Activated CD4-positive, CD25-positive, alpha-beta regulatory T cell treated with anti-CD3 and anti-CD28 coated beads, Interleukin-2, amount 50 U/mL, for 24 hours (primary cell): ENCODE measurements at places on chromosomes 12 and 14.
A peak's percentile ranks its signal among the peaks of the same experiment; 100 is the strongest.

DNA sequence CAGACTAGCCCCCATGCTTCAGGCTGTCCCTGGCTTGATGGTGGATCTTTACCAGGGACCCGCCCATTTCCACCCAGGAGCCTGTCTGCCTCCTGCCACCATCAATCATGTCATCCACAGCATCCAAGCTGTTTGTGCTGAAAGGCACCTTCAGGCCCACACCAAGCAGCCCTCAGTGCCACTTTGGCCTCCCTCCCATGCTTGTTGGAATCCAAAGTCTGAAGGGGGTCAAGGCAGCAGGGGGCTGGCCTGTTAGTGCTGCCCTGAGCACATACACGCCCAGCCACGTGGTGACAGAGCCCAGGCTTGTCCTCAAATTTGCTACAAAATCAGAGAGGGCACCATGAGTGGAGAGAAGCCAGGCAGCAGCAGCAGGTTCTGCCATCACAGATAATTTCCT is 1146.8 kb downstream of the FSCB start:
- ATAC-seq, result no peak

GRCh38 chr14:86124328-86124727 is 594.4 kb downstream of the FLRT2 start:
- ATAC-seq, result no peak

- no peak for ATAC-seq
Observed at GRCh38 chr12:19710811-19711793, 271.8 kb downstream of the AEBP2 start.

- ATAC-seq, result no peak
Observed at GRCh38 chr14:28012629-28013415, 753.8 kb upstream of the FOXG1 start.

- no peak for ATAC-seq
Observed at GRCh38 chr12:73158341-73158740, 886.2 kb downstream of the TRHDE start.

DNA sequence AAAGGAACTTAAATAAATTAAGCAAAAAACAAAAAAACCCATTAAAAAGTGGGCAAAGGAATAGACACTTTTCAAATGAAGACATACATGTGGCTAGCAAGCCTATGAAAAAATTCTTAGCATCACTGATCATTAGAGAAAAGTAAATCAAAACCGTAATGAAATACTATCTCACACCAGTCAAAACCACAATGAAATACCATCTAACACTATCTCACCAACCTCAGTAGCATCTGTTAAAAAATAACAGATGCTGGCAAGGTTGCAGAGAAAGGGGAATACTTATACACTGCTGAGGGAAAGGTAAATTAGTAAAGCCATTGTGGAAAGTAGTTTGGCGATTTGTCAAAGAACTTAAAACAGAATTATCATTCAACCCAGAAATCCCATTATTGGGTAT is 381.1 kb downstream of the FLRT2 start:
- ATAC-seq, result no peak

GRCh38 chr14:76742966-76743365 is 18.3 kb upstream of the VASH1 start:
- no peak for ATAC-seq

- ATAC-seq, result no peak
Observed at GRCh38 chr14:104446611-104447010, 133.0 kb upstream of the C14orf180 start.

DNA sequence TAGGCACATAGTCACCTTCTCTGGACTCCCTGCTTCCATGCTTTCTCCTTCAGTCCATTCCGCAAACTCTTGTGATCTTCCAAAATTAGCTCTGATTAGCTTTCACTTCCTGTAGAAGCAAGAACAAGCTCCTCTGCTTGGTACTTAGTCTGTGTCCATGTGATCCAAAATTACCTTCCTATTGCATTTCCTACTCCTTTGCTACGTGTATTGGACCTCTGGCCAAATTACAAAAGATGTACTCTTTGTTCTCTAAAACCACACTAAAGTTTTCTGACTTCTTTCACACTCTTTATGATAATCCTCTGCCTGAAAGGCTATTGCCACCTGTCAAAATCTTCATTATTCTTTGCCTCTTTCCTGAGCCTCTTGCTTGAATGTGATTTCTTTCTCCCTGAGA is 786 bp upstream of the TSFM start:
- ATAC-seq, result no peak

- no peak for ATAC-seq
Observed at GRCh38 chr14:62098357-62098756, 336.1 kb downstream of the SNAPC1 start.

- ATAC-seq, result no peak
Observed at GRCh38 chr14:83171761-83172160, 1638.1 kb upstream of the SEL1L start.

DNA sequence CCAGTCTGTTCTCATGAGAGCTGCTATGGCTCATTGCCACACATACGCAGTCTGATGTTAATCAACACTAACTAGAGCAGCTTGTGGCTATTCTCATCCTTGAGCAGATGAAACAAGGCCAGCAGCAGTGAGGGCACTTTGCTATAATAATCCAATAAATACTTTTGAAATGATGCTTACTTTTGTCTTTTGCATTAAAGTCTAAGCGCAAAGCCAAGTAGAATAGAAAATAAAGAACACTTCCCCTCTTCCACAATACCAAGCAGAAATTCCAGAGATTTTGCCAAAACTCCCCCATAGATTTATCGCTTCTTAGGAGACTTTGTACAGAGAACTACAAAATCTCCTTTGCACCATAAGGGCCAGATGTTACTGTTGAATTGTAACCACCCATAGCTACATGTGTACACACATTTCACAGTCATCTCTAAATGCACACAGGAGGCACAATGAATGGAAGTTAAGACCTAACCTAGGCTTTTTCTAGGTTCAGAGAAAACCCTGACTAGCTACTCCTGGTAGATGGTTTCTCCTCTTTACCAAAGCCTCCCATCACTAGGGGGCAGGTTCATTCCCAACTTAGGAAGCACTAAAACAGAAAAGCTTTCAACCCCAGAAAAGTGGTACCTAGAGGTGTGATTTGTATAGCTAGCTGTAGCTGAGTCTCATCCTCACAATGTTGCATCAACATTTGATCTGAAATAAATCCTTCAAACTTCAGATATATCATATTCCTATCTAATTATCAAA is 119.3 kb downstream of the HMGA2 start:
- no peak for ATAC-seq

- ATAC-seq, result peak; percentile 19
Observed at GRCh38 chr12:111368291-111368787, 556 bp downstream of the PHETA1 start.

DNA sequence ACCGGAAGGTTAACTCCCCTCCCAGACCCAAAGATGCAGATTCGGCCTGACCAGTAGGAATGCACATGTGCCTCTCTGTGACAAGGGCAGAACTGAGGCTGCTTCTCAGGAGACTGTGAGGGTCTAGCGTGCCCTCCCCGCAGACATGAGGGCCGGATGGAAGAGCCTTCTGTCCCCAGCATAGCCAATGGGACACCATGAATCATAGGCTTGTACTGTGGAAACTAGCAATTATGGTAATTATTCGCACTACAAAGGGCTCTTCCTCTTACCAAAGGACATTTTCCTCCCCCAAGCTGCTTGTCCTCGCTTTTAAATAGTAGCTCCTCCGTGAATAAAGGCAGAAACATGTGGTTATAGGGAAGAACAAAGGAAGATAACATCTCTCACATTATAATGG is 6.2 kb downstream of the COA8 start:
- no peak for ATAC-seq

DNA sequence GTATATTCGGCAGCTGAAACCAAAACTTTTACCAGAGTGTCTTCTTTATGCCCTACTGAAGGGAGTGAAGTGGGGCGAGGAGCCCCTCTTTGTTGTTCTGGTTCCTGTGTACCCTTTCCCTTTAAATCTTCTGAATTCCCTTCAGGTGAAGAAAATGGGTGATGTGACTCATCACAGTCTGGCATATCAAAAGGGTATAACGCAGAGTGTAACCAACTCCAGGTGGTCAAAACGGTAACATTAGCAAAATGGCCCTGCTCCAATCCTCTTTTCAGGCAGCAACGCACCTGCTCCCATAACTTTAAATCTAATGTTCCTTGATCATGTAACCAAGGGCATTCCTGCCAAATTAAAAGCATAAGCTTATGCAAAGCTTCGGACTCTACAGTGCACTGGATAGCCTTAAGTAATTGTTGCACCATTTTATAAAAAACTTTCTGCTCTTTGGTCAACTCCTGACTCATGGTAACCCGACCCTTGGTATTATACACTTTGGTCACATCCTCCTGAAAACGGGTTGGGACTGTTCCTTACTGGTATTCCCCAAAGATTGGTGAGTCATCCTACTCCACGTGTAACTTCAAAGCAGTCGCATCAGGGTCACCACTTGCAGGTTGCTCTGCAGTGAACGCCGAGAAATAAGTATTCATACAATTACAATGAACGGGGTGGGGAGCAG is 83.1 kb downstream of the KCNMB4 start:
- no peak for ATAC-seq

DNA sequence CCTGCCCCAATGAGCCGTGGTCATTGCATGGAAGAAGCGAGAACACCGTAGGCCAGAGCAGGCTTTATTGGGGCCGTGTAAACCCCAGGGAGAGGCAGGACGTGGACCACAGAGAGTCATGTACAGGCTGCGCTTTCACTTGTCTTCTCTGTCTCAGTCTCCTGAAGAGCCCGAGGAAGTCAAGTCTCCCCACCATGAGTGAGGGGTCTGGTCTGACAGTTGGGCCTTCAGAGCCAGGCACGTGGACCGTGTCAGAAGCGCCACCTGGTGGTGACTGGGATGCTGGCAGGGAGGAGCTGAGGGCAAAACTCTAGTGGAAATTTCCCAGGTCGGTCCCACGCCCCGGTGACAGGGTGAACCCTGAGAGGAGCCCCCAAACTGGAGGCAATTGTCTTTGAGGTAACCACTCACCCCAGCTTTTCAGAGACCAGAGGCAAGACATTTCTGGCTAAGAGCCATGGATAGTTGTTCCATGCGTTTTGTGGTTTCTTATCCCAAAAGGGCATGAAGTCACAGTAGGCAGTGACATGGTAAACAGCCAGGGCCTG is 17.4 kb downstream of the RPS6KL1 start:
- ATAC-seq, result peak; percentile 68

DNA sequence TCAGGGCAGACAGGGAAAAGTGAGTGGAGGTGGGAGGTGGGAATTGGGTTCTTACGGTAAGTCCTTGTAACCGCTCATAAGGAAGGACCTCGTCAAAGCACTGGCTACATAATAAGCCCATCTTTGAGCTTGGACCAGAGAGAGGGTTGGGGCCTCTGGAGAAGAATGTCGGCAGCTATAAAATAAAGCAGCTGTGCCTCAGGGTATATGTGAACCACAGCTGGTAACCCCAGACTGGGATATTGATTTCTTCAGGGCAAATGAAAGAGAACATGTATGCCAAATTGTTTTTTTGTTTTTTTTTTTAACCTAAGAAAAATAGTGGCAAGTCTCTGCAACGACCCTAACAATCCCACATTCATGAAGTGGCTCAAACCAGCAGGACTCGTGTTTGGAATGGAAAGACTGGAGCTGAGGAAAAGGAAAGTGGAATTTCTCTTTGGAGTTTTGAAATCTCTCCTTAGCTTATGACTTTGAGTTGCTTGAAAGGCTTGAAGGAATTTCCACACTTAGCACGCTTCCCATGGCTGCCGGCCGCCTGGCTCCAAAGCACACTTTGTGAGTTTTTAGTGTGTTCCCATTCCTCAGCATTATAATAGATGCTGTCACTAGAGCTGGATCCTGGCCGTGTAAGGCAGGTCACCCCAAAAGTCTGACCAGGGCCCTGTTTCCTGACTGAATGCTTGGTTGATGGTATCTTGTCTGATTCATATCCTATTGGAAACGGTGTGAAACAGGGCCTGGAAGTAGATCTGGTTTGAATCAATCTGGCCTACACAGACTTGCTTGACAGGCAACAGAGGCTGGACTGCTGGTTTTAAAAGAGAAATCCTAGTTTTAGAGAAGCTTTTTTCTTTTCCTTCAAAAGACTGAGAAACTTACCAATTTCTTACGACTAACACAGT is 244.7 kb downstream of the MSRB3 start:
- no peak for ATAC-seq

DNA sequence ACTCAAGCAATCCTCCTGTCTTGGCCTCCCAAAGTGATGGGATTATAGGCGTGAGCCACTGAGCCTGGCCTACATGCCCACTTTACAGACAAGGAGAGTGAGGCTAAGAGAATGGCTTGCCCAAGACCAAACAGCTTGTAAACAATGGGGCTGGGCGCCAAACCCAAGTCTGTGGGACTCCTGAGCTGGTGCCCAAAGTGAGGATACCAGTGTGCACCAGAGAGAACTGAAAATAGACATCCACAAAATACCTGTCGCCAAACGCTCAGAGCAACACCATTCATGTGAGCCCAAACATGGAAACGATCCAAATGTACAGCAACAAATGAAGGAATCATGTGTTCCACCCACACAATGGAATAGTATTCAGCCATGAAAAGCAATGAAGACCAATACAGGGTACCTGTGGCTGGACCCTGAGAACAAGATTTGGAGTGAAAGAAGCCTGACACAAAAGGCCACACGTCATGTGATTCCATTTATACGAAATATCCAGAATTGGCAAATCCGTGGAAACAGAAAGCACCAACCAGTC is 38.2 kb downstream of the CCNK start:
- no peak for ATAC-seq

GRCh38 chr12:2027351-2027750 is 23.1 kb upstream of the DCP1B start:
- no peak for ATAC-seq

GRCh38 chr12:115956236-115956635 is 321.3 kb downstream of the MED13L start:
- no peak for ATAC-seq

DNA sequence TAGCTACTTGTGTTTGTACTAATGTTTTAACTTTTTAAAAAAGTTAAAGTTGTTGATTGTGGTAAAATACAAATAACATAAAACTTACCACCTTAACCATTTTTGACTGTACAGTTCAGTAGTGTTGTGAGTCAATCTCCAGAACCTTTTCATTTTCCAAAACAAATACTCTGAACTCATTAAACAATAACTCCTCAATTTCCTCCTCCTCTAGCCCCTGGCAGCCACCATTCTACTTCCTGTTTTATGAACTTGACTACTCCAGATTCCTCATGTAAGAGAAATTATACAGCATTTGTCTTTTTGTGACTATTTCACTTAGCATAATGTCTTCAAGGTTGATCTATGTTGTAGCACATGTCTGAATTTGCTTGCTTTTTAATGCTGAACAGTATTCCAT is 299.1 kb upstream of the AMIGO2 start:
- peak; percentile 10 for ATAC-seq

- ATAC-seq, result no peak
Observed at GRCh38 chr12:67002720-67003119, 266.4 kb upstream of the CAND1 start.

GRCh38 chr12:49750027-49750995 is 9.0 kb downstream of the TMBIM6 start:
- peak; percentile 91 for ATAC-seq
